Breast epithelium (tissue), 4 donors: ENCODE measurements at places on chromosomes 6 and 20. TPM values are rescaled to one million over a fixed set of nuclear protein-coding genes. Genes with fewer than 3 reads are reported as not detected.

DNA sequence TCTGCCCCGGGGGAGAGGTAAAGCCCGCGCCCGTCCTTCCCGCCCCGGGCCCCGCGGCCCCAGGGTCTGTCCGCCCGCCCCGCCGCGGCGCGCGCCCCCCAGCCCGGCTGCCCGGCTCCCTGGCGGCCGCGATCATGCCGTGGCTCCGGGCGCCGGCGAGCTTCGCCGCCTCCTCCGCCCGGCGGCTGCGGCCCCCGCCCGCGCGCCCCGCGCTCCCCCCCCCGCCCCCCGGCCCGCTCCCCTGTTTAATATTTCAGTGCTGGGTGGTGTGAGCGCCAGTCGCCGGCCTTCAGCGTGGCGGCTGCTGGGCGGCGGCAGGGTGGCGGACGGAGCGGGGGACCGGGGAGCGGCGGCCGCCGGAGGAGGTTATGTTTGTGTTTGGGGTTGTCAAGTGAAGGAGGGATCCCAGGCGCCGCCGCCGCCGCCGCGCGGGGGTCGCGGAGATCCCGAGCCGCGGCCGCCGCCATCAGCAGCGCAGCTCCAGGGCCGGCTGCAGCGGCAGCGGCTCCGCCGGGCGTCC lies at the start of gene HIVEP1:
HIVEP1 (plus strand) TSS at position 275 of the 520 bp plus-strand sequence. CDS start 3,317 bp downstream, outside the sequence.
- H3K27me3 ChIP-seq, result no peaks in the 10 kb centered on the region
- DNase-seq, result no peak
- peak within 1 kb of the TSS; percentile 100 for H3K27ac ChIP-seq
- no peaks in the 10 kb centered on the region for H3K36me3 ChIP-seq
- peak within 1 kb of the TSS; percentile 79 for H3K4me3 ChIP-seq
- no peaks in the 10 kb centered on the region for H3K4me1 ChIP-seq

DNA sequence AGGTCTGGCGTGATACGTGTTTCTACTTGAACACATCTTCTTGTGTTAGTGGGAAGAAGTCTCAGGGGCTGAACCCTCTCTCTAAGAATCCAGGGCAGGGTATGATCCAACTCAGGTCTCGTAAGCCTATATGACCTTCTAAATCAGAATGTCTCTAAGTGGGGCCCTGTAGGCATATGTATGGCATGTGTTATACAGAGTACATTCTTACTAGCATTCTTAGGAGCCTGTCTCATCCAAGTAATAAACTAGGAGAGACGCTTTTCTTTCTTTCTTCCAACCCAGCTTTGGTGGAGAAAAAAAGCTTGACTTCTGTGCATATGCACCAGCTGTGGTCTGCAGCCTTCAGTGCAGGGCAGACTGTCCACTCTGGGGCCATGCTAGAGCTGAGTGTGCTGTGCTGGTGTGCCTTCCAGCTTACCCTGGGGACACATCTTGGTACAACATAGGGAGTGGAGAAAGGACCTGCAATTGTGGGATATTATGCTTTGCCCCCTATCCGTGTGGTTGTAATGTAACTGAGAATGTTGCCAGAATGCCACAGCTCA lies 47.3 kb downstream of the L3MBTL3 start:
- no peaks in the 10 kb centered on the region for H3K36me3 ChIP-seq
- H3K4me3 ChIP-seq, result no peak overlapping the region
- DNase-seq, result no peak

The ENPP1 gene
- 53.8 TPM for total RNA-seq

GRCh38 chr6:97361286-97361685 lies 78.3 kb upstream of the MMS22L start:
- no peak for DNase-seq
- H3K27ac ChIP-seq, result no peak overlapping the region
- H3K27me3 ChIP-seq, result no peaks in the 10 kb centered on the region
- no peaks in the 10 kb centered on the region for H3K4me1 ChIP-seq
- H3K36me3 ChIP-seq, result no peaks in the 10 kb centered on the region

- DNase-seq, result no peak
- H3K36me3 ChIP-seq, result no peaks in the 10 kb centered on the region
- no peak overlapping the region for H3K4me3 ChIP-seq
- no peak overlapping the region for H3K27ac ChIP-seq
- no peaks in the 10 kb centered on the region for H3K4me1 ChIP-seq
- no peaks in the 10 kb centered on the region for H3K27me3 ChIP-seq
These were observed 449.0 kb downstream of the QKI start for GRCh38 chr6:163863565-163863964.

The QKI gene
- total RNA-seq, result 158 TPM

DNA sequence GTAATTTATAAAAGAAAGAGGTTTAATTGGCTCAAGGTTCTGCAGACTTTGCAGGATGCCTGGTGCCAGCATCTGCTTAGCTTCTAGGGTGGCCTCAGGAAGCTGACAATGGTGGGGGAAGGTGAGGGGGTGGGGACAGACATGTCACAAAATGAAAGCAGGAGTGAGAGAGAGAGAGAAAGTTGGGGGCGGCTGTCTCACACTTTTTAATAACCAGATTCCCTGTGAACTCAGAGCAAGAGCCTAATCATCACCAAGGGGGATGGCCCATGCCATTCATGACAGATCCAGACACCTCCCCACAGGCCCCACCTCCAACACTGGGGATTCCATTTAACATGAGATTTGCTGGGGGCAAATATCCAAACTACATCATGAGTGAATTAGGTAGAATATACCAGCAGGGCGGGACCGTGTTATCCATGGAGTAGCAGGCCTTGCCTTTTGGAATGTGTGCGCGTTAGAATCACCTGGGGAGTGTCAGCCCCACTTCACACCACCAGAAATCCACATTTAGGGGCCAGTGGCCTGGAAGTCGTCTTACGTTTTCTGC lies 258.8 kb downstream of the CDH4 start:
- no peaks in the 10 kb centered on the region for H3K4me1 ChIP-seq
- no peaks in the 10 kb centered on the region for H3K27me3 ChIP-seq
- H3K36me3 ChIP-seq, result no peaks in the 10 kb centered on the region
- H3K4me3 ChIP-seq, result no peak overlapping the region
